LHCN-M2 (cell line): ENCODE measurements at places on chromosomes 7 and 10.

DNA sequence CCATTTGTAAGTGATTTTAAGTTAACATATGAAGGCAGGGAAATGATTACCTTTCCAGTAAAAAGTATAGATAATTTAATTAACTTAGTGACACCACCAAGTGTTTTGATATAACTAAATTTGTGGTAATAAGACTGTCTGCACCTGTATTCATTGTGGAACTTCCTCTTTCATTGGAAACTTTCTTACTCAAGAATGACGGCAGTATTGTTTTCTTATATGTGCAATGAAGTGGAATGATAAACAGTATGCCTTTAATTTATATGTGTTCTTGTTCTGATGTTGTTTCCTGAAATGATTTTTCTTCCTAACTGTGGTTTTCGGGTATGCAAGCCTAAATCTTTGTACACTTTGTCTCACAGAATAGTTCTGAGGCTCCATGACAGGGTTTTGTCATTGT is 46.4 kb downstream of the CASD1 start:
- no peak for DNase-seq

GRCh38 chr10:122338609-122339441 is 35.7 kb upstream of the PLEKHA1 start:
- no peak for DNase-seq

DNA sequence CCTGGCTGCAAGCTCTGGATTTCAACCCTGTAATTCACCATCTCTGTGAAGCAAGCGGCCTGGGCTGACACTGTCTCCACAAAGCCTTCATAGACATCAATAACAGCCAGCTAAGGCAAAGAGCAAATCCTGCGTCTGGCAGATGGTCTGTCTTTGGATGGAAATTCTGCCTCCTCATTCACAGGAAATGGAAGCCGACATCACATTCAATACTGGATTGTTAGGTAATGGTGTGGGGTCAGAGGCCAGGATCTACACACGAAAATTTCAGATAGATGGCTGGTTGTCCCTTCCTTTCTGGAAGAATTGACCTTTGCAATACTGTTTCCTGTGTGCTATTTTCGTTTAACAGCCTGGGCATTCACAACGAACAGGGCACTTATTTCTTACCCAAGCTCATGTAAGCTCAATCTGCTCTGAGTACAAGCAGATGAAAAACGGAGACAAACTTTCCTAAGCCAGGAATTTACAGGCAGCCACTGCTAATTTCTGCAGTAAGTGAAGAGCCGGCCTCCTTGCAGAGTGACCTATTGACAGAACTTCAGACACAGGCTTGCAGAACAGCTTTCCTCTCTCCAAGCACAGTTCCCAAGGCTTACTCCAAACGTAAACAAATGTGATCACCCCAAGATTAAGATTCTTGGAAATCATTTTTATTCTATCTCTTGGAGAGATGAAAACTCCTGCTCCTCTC is 3.1 kb upstream of the ADAM12 start:
- no peak for DNase-seq

GRCh38 chr10:74164716-74165529 is 13.9 kb downstream of the ADK start:
- DNase-seq = no peak

- no peak for DNase-seq
Measured at GRCh38 chr7:15805891-15806290, 119.4 kb upstream of the MEOX2 start.

DNA sequence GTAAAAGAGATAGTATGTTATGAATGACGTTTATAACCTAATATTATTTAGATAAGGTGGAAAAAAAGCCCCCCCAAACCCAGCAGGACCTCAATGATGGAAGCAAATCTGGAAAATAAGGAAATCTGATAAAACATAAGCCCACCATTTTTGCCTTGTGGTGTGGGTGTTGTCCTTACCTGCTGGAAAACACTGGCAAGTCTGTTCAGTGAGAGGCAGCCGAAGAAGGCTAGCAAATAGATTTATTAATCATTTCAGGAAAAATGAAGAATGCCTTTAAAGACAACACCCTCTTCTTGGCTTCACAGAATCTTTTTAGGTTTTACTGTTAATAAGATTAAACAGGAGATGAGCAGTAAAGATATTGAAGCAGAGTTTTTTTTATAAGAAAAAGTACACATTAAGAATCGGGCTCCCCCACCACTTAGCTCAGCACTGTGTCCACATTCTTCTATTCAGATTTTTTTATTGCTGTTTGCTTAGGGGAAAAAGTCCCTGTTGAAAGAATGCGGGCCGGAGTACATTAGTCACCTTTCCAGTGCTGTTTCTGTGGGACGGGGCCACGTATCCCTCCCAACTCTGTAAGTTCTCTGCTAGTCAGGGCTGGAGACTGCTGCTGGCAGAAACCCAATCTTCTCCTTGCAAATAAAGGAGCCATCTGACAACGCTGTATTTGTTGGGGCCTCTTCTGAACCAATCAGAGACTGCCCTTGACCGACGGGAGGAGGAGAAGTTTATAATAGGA is 104.1 kb downstream of the EVX1 start:
- peak; percentile 30 for DNase-seq

DNA sequence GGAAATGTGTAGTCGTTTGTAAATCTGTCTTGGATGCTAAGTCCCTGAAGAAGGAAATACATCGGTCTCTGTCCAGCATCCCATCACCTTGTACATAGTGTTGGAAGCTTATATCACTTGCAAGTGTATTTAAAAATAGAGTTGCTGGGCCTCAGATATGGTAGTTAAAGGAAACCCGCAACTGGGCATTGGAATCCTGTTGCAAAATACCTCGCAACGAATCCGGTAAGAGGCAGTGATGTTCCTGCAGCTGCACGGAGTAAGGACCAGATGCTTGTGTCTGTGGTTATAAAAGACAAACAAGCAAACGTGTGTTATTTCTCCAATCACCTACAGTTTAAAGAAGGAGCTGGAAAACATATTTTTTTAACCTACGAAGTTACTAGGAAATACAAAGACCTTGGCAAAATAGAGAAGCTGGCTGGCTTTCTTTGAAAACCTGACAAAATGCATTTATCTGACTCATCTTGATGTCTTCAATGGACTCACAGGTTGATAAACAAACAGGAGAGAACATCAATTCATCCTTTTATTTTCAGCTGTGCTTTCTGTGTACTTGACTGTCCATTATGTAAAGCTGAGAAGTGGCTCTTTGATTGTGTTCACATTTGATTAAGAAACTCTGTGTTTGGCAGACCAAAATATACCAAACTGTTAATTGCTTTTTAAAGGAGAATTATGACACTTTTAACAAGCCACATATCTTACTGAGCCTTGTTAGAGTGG is 326.4 kb downstream of the SFMBT2 start:
- DNase-seq = no peak

DNA sequence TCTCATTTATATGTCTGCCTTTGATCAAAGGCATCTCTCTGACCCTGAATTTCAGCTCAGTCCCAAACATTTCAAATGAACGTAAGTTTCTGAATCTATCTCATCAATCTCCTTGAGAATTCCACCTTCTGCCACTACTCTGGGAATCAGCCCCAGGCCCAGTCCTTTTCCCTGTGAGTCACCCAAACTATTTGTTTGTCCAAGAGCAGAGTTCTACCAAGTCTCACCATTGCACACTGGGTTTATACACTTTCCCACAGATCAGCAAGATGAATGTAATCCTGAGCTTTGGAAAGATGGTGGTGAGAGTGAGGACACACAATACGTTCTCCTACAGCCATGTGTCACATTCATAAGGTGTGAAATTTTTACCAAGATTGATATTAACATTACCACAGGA is 251.3 kb upstream of the VWC2 start:
- DNase-seq = no peak

DNA sequence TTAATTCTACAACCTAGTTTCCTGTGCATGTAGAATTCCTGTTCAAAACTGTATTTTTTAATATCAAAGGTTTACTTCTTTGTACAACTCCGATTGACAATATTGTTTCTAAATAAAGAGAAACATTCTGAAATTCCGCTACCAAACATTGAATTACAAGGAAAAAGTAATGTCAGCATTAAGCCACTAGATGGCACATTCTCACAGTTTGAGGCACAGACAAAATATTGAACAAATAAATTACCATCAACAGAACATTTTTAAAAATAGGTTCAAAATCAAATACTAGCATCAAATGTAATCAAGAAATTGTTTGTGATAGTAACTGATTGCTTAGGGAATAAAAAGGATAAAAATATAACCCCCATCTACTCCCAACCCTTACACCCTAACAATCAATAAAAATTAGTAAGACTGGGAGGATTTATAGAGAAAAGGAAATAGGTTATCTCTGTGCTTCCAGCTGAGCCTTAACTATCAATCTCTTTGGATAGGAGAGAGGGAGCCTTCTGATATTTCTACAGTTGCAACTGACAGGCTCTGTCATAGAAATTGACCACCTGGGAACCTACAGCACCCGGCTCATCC is 86.6 kb upstream of the C7orf33 start:
- DNase-seq = peak; percentile 53

- no peak for DNase-seq
Measured at GRCh38 chr7:41892356-41893100, 189.6 kb upstream of the INHBA start.

GRCh38 chr10:49184642-49185111 is 3.5 kb downstream of the TMEM273 start:
- no peak for DNase-seq

- DNase-seq = peak; percentile 69
Measured at GRCh38 chr10:58220769-58221451, 46.8 kb downstream of the IPMK start.

DNA sequence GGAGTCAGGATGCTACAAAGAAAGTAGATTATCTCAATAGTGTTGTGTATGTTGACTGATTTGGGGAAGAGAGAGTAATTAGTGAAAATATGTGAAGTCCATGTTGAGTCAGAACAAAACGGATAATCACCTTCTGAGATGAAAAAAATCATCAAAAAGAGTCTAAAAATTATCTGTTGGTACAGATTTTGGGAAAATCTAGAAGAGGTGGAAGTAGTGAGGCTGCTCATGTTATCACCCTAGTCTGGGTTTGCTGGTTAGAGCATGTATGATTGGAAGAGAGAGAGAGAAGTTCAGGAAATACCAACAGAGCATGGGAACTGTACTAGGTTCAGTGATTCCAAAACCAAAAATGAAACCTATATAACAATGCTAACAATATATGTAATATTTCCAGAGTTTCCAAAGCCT is 12.3 kb downstream of the RPA3 start:
- no peak for DNase-seq

- no peak for DNase-seq
Measured at GRCh38 chr10:56662765-56663447, 301.8 kb upstream of the ZWINT start.

GRCh38 chr7:33563651-33564050 is 341.7 kb upstream of the BMPER start:
- no peak for DNase-seq

GRCh38 chr7:74489997-74490945 is 36.6 kb downstream of the GTF2IRD1 start:
- no peak for DNase-seq

- DNase-seq = peak; percentile 11
Measured at GRCh38 chr10:102401735-102402511, 6.4 kb downstream of the NFKB2 start.

DNA sequence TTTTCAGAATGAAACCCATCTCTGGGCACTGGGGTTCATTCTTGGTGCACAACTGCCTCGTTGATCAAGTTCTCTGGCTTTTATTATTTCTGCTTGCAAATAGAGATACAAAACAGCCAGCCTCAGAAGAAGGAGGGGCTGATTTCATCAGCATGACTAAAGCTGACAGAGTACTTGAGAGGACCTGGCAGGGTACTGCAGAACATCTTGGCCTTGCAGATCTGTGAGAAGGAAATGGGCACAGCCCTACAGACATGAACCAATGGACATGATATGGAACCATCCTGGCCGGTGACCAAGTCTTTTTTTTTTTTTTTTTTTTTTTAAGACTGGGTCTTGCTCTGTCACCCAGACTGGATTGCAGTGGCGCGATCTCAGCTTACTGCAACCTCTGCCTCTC is 240.6 kb downstream of the VTI1A start:
- peak; percentile 37 for DNase-seq

DNA sequence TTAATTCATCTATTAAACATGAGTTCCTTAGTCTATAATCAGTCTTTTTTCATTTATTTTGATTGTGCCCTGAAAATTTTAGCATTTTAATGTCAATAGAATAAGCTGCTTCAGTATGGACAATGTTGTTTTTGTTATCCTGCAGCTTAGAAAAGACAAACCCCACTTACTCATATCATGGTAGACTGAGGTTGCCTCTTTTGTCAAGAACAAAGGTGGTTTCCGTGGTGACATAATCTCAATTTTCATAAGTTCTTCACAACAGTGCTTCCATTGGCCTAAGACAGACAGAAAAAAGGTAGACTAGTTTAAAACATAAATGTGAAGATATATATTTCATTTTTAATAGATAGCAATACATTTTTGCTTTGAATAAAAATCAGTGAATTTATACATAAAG is 69.1 kb downstream of the RTKN2 start:
- DNase-seq = no peak

- peak; percentile 91 for DNase-seq
Measured at GRCh38 chr7:48182718-48183369, 11.6 kb downstream of the ABCA13 start.

DNA sequence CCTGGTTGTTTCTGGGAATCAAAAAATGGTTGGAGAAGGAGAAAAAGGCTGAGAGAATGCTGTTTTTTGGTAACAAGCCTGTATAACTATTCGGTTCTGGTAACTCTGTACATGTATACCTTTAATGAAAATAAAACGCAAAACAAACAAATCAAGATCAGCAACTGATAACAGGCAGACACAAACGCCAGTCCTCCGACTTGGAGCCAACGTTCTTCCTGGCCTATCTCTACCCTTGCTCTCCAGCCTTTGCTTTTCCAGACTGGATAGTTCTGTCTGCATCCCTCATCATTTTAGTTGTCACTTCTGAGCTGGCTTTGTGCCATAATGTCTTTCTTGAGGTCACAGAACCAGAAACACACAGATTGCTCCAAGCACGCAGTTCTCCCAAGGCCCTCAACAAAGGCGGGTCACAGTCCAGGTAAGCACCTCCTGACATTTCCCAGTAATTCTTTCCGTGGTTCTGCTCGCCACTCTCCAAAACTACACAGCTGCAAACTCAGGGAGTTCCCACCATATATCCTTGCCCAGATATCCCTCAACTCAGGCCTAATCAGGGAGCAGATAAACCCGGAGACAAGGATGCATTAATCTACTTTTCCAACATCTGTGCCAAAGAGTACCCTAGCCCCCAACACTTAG is 20.2 kb downstream of the HIP1 start:
- DNase-seq = no peak

- peak; percentile 36 for DNase-seq
Measured at GRCh38 chr10:43305876-43306275, 39.0 kb upstream of the RASGEF1A start.
